ENCODE measurements at places on chromosomes 3 and 15. TPM values are rescaled to one million over a fixed set of nuclear protein-coding genes. Genes with fewer than 3 reads are reported as not detected.

- no peak overlapping the region for H3K4me3 ChIP-seq
- no peaks in the 10 kb centered on the region for H3K27me3 ChIP-seq
- H3K36me3 ChIP-seq: no peaks in the 10 kb centered on the region
- H3K27ac ChIP-seq: no peak overlapping the region
- H3K4me1 ChIP-seq: peaks cover 6% of the 10 kb centered on the region
These were observed 5.2 kb upstream of the TBC1D2B start for GRCh38 chr15:78082743-78083110.

Gene COL7A1
- 76.6 TPM for total RNA-seq

Gene RNF168
- 19.0 TPM for total RNA-seq

Gene GOLGA6L4
- 0.63 TPM for total RNA-seq

DNA sequence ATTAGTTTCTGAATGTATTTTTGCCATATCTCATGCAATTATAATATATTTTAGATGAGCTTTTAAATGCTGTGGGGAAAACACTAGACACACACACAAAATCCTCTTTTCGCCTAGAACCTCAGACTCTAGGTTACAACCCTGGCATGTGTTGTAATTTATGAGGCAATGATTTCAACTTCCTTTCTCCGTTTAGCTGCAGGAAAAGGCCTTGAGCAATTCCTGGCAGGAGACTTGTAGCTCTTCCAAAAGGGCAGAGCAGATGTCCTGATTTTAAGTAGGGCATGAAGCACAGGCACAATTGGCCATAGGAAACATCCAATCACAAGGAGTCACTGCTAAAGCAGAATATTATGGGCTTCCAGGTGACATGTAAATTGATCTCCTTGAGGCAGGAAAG is 82.0 kb downstream of the GPR156 start:
- no peaks in the 10 kb centered on the region for H3K36me3 ChIP-seq
- H3K27me3 ChIP-seq: no peaks in the 10 kb centered on the region
- no peak for DNase-seq
- no peak overlapping the region for H3K4me3 ChIP-seq

- no peak overlapping the region for H3K4me3 ChIP-seq
- no peaks in the 10 kb centered on the region for H3K36me3 ChIP-seq
- H3K27me3 ChIP-seq: no peaks in the 10 kb centered on the region
- H3K27ac ChIP-seq: no peak overlapping the region
These were observed 85.0 kb downstream of the CLSTN2 start for GRCh38 chr3:140019946-140020345.

Gene PPP1R14D
- total RNA-seq: not detected

DNA sequence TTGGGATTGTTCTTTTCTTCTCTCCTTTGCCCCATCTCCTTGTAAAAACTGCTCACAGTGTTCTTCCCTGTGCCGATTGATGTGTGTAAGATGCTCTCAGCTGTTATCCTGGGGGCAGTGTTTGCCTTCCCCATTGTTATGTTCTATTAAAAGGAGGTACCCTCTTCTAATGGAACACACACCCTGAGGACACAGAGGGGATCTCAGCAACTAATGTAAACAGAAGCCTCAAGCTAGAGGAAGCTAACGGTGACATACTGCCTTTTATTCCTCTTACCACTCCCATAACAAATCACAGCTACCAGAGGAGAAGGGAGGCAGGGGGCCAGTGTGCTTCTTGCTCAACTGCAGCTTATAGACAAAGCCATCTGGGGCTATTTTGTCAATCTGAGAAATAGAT is 2.2 kb downstream of the TAGLN3 start:
- no peaks in the 10 kb centered on the region for H3K4me1 ChIP-seq
- peaks cover 52% of the 10 kb centered on the region for H3K27me3 ChIP-seq
- no peak overlapping the region for H3K4me3 ChIP-seq
- H3K36me3 ChIP-seq: no peaks in the 10 kb centered on the region
